ENCODE measurements at places on chromosomes 7 and 10. TPM values are rescaled to one million over a fixed set of nuclear protein-coding genes. Genes with fewer than 3 reads are reported as not detected.

The PPP3CB gene
- polyA plus RNA-seq, result 32.2 TPM

The EN2 gene
- polyA plus RNA-seq, result not detected

The FAM25C gene
- polyA plus RNA-seq, result not detected

The ANXA8 gene
- polyA plus RNA-seq, result not detected

The CCDC3 gene
- not detected for polyA plus RNA-seq

The OPALIN gene
- polyA plus RNA-seq, result not detected

The SUN1 gene
- 254 TPM for polyA plus RNA-seq
